AG08396 (cell line): ENCODE measurements at places on chromosomes 3 and 15.
A peak's percentile ranks its signal among the peaks of the same experiment; 100 is the strongest.

- no peak for DNase-seq
Observed at GRCh38 chr15:57684491-57685151, 21.9 kb upstream of the POLR2M start.

GRCh38 chr3:81544385-81544784 lies 217.1 kb downstream of the GBE1 start:
- DNase-seq = no peak

GRCh38 chr3:156812521-156813335 lies 13.4 kb upstream of the LEKR1 start:
- no peak for DNase-seq

- peak; percentile 88 for DNase-seq
Observed at GRCh38 chr3:79019137-79019923, 748.5 kb downstream of the ROBO1 start.

- DNase-seq = no peak
Observed at GRCh38 chr3:30600572-30600971, 5.8 kb upstream of the TGFBR2 start.

DNA sequence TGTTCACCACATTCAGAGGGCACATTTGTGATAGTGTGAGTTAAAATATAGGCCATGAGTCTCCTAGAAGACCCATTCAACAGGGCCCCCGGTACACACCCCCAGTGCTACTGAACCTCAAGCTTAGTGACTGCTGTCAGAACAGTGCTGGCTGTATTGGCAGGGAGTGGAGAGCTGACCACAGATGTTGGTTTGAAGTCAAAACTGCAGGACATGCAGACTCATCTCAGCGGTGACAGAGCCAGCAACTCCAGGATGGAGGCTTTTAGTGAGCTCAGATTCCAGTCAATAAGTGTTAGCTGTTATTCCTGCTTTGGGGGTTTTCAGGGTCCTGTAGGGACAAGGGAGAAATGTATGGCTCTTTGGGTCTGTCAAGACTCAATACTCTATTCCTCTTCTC lies 29.1 kb downstream of the PRR20G start:
- DNase-seq = no peak

GRCh38 chr3:19947549-19948225 lies 790 bp downstream of the RAB5A start:
- peak; percentile 52 for DNase-seq

DNA sequence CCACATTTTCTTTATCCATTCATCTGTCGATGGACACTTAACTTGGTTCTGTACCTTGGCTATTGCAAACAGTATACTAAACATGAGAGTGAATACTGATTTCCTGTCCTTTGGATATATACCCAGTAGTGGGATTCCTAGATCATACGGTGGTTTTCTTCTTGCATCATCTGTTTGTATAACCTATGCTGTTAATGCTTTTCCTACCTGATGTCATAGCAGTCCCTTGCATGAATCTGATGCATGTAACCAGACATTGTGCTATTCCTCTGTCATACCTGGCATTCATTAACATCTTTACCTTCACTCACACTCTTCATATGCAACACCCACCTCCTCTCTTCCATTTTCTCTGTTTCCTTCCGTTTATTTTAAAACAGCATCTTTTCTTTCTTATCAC lies 185.2 kb downstream of the KLHL25 start:
- no peak for DNase-seq

DNA sequence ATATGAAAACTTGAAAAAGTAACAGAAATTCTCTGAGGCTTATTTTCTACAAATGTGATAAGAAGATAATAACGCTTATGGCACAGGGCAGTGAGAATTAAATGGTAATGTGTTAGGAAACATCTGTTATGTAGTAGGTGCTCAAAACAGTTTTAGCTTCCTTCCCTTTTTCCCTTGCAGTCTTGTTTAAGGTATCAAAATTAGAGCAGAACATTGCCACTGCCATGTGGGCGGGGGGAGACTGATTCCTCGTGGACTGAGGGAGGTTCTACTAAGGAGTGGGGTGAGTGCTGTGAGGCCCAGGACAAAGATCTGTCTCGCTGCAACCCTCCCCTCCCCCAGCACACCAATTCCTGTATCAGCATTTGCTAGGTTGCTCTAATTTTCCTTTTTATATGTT lies 702.4 kb downstream of the TUSC7 start:
- DNase-seq = no peak

GRCh38 chr3:153619268-153619667 lies 457.2 kb downstream of the RAP2B start:
- DNase-seq = no peak

DNA sequence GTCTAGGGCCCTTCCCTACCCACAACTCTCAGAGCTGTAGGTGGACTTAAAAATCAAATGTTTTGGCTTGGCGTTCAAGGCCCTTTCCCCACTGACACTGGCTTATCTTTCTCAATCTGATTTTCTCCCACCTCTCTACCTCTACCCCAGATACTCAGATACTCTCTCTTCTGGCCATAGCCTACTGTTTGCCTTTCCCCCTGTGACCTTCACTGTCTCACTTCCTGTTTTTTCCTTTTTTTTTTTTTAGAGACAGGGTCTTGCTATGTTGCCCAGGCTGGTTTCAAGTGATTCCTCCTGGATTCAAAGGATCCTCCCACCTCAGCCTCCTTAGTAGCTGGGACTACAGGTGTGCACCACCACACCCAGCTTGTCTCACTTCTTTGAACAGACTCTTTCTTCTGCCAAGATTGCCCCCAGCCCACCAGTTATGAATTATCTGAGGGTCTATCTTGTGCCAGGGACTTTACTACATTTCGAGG lies 4.6 kb downstream of the CHRNB4 start:
- DNase-seq = no peak

- DNase-seq = no peak
Observed at GRCh38 chr3:115340586-115340985, 193.5 kb upstream of the ZBTB20 start.

DNA sequence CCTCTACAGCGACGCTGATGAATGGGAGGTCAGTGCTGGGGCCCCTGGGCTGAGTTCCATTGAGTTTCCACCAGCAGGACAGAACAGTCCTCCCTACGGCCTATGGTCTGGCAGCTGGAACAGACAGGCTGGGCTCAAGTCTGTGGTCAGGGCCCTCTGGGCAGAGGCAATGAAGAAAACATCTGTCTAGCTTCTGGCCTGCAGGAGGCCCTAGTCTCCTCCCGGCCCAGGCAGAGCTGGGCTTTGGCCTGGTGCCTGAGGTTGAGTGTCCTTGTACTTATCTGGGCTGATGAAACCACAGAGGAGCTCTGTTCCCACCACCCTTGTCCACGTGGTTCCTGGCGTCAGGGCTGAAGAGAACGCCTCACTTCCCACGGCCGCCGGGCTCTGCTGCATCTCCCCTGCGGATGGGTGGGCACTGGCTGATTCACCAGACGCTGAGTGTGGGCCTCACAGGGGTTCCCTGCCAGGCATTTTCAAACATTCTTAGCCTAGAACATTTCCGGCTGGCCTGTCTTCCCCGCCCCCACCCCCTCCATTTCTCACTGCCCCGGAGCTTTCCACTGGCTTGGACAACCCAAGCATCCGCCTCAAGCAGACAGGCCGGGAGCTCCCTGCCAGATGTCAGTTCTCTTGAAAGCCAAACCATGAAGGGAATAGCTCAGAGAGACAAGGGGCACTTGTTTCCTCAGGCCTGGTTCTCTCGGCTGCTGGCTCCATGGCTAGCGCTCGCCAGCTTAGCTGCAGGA lies 20.3 kb downstream of the PPCDC start:
- peak; percentile 92 for DNase-seq

DNA sequence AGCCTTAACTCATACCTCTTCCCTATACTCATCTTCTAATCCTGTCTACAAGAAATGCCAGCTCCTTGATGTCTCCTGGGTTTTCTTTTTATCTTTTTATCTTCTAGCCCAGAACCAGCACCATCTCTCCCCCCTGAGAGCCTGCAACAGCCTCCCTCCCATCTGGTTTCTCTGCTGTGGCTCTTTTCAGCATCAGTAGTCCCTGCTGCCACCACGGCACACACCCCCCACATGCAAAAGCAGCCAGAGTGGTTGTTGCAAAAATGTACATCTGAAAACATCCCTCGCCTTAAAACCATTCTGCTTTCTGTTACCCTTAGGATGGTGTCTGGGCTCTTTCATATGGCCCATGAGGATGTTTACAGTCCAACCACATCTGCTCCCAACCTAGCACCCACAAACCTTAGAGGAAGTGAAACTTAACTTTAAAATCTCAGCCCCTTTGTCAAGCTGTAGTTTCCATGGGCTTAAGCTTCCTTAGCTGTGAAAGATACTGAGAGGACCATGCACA lies 775 bp downstream of the TTC21A start:
- no peak for DNase-seq

DNA sequence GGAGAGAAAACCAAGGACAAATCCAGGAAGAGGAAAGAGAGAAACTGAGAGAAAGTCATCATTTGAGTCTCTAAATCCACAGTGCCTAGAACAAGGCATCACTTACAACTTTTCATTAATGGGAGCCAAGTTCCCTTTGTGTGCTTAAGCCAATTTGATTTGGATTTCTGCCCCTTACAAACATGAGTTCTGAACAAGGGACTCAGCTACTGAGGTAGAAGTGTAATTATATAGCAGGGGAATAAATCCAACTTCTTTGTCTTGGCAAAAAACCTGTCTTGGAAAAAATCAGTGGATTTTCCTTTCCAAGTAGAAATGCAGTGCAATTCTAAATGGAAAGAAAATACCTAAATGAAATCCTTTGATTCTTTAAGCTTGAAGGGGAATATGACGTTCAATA lies 307.2 kb upstream of the CNTN3 start:
- no peak for DNase-seq

DNA sequence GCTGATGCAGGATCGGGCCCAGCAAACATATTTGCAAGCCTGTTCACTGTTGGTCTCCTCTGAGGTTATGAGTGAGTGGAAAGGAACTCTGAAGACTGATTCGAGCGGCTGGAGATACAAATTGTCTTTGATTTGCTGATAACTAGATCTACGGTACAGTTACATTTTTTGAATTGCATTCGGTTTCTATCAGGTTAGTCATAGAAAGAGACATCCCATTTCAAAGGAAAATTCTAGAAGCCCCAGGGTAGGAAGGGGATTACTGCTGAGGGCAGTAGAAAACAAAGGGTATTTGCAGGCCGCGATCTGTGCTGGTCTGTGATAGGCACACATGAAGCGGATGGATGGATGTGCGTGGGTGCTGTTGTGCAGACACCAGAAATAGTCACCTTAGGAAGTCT lies 228.4 kb downstream of the ITPR1 start:
- DNase-seq = peak; percentile 65

DNA sequence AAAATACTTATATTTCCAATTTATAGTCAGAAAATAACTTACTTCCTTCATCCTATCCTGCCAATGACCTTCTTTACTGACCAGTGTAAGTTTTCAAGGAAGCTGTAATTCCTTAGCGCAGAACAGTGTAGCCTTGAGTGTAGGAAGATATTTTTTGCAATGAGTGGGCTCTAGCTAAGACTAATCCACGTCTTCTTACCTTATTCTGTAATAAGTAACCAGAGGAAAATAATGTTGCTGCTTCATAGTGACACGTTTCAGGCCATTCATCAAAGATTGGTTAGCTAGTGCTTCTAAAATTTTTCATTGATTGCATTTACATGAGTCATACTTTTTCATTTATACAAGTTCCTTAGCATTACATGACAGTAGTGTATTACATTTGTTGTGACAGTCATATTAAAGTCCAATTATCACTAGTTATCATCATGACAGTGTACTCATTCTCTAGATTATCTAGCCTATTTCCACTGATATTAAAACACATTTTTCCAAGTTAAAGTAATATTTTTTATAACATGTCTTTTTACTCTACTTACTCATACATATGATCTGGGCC lies 403.8 kb upstream of the EPHA3 start:
- no peak for DNase-seq

GRCh38 chr15:57561041-57561711 lies 30.5 kb upstream of the MYZAP start:
- peak; percentile 73 for DNase-seq

- no peak for DNase-seq
Observed at GRCh38 chr15:48126667-48127355, 6.0 kb downstream of the SLC24A5 start.

DNA sequence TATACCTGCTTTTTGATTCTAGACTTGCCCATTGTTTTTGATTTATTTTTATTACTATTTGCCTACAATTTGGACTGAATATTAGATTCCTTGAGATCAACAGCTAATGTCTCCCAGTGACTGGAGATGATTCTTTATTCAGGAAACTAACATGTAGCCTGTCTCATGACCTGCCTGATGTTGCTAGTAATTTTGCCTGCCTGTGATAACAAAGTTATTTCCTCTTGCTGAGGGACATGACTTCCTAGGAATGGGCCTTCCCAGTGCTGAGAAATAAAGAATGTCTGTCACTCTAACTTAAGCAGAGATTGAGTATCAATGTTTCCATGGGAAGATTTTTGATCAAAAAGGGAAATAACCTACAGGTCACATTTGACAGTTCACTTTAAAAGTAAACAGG lies 13.4 kb upstream of the NPHP3 start:
- no peak for DNase-seq

GRCh38 chr3:57818772-57819171 lies 62.7 kb downstream of the SLMAP start:
- no peak for DNase-seq

GRCh38 chr3:117903226-117903625 lies 1131.4 kb downstream of the IGSF11 start:
- peak; percentile 22 for DNase-seq

DNA sequence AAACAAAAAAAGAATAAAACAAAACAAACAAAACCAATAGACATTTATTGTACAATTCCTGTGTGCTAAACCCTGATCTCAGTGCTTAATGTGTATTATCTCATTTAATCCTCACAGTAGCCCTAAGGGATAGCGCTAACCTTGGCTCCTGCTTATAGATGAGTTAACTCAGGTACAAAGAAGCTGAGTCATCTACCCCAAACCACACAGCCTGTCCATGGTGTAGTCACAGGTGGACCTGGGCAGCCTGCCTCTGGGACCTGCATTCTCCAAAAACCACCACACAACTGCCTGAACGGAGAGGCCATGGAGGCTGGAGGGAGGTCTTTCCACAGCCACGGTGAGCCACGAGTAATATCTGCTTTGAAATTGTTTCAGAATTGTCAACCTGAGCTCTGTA lies 5.5 kb upstream of the CLN6 start:
- DNase-seq = no peak

- DNase-seq = no peak
Observed at GRCh38 chr3:88263417-88264100, 113.8 kb downstream of the C3orf38 start.

DNA sequence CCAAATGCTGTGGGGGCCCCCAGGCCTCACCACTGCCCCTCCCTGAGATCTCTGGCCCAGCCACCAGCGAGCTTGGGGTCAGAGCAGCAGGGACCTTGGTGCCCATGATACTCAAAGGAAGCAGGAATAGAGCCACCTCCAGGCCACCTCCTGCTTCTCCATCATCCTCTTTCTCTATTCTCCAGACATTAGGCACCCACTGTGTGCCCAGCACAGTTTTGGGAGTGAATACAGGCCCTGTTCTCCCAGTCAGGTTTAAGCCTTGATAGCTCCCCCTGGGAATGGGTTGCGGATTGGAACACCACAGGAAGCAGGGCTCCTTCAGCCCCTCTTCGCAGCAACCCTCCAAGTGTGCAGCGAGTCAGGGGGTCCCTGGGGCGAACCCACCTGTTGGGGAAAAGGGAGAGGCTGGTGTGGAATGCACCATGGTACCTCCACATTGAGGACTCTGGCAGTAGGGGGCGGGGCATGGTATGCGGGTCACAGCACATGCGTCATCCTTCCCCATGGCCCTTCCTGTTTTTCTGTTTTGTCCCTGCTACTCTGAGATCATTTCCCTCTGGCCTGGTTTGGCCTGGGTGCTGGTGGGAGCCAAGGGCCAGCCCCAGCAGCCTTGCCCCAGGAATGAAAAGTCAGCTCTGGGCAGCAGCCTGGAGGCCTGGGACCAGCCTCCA lies 14.2 kb upstream of the SEMA3B start:
- no peak for DNase-seq
